ENCODE measurements at places on chromosomes 6 and 20. TPM values are rescaled to one million over a fixed set of nuclear protein-coding genes. Genes with fewer than 3 reads are reported as not detected.

The TRIM10 gene
- total RNA-seq = not detected

The C20orf204 gene
- 3.3 TPM for total RNA-seq

- DNase-seq = no peak
These were observed 115.3 kb downstream of the LCA5 start for GRCh38 chr6:79421707-79422484.

DNA sequence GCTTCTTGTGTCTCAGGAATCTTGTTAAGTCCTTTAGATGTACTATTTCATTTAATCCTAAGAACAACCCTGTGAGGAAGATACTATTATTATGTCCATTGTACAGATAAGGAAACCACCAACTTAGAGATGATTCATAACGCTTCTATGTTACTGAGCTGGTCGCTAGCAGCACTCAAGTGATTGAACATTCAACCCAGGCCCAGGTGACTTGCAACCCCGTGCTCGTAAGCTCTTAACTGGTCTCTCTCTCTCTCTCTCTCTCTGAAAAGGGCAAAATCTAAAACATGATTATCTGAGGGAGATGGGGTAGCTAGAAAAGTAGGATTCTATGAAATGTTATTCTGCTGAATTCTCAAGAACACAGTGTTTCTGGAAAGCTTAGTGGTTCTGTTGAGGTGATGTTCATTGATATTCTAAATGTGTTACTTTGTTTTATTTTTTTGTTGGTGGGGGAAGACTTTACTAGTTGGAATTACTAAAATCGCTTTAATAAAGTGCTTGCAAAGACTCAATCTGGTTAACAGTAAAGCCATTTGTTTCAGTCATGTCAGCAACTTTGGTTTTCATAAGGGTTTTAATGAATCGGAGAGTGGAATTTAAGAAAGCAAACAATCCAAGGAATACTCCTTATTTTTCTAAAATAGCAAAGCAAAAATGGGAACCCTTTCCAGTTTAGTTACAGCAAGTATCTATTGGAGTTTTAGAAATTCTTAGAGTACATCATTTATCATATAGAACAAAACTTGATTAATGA lies 265.0 kb upstream of the TAB2 start:
- DNase-seq = no peak

DNA sequence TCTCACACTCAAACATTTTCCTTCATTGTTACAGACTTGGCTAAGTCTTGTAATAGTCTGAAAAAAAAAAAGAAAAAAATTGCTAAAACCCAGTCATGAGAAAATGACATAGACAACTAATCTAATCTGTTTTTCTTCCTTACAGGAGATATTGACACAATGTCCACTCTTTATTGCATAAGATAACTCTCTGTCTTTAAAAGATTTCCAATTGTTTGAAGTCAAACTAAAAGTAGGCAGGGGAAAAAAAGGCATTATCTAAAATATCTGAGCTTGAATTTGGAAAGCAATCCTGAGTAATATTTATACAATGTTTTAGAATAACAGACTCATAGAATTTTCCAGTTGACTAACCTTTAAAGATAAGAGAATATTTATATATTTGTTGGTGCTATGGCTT lies 233.0 kb upstream of the CEP162 start:
- no peak for DNase-seq

- DNase-seq = no peak
These were observed 49.3 kb downstream of the FAM50B start for GRCh38 chr6:3898265-3898994.
